ENCODE measurements at places on chromosomes 13 and 19. TPM values are rescaled to one million over a fixed set of nuclear protein-coding genes. Genes with fewer than 3 reads are reported as not detected.

The CERS1 gene
- not detected for total RNA-seq

The PEAK3 gene
- total RNA-seq = 0.55 TPM

The ZNF177 gene
- total RNA-seq = not detected

The SOX1 gene
- not detected for total RNA-seq

The SRRM5 gene
- 1.4 TPM for total RNA-seq

DNA sequence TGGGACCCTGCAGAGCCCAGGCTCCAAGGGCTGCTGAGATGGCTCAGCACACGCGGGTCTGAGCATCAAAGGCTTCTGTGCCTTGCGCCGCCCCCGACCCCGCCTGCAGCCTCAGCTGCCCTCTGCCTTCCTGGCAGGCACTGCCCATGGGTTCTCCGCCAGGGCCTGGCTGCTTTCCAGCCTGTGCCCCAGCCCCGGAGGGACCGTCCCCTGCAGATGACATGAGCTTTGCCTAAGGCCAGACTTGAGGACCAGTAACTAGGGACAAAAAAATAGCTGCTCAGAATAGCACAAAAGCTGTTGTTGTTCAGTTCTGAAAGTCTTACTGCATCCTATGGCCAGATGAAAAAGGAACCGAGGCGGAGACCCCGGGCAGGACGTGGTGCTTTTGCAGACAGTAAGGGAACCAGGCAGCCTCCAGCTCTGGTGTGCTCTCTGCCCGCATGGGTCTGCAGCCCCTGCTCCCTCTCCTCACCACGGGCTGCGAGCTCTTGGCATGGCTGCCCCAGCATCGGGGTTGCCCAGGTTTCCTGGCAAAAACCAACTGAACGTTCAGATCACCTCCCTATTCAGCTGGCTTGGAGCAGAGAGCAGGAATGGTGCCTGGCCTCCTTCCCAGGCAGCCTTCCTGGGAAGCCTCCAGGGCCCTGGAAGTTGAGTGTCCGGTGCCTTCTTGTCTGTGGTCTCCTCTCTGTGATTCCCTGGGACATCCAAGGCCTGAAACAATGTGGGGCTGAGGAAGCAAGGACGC is 12.5 kb upstream of the CFAP97D2 start:
- peaks cover 16% of the 10 kb centered on the region for H3K27me3 ChIP-seq
- no peaks in the 10 kb centered on the region for H3K36me3 ChIP-seq
- no peak overlapping the region for H3K27ac ChIP-seq
- no peak overlapping the region for H3K4me3 ChIP-seq
- H3K4me1 ChIP-seq = peaks cover 26% of the 10 kb centered on the region
- no peak for DNase-seq

GRCh38 chr13:98893371-98893770 is 84.5 kb downstream of the DOCK9 start:
- DNase-seq = no peak
- H3K4me1 ChIP-seq = peaks cover 26% of the 10 kb centered on the region
- H3K36me3 ChIP-seq = peaks cover 25% of the 10 kb centered on the region
- no peak overlapping the region for H3K4me3 ChIP-seq
- H3K27me3 ChIP-seq = no peaks in the 10 kb centered on the region

GRCh38 chr13:75871059-75871458 is 234.9 kb downstream of the LMO7 start:
- peaks cover 3% of the 10 kb centered on the region for H3K27me3 ChIP-seq
- DNase-seq = no peak

DNA sequence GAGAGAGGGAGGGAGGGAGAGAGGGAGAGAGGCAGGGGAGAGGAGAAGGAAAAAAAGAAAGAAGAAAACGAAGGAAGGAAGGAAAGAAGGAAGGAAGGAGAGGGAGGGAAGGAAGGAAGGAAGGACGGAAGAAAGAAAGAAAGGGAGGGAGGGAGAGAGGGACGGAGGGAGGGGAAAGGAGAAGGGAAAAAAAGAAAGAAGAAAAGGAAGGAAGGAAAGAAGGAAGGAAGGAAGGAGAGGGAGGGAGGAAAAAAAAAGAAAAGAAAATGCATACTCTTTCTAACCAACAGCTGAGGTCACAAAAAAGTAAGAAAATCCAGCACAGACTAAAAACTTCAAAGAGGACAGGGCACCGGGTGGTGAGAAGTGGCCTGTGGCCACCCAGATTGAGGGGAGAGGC is 109.7 kb downstream of the GNG7 start:
- no peak for DNase-seq
- H3K4me1 ChIP-seq = no peaks in the 10 kb centered on the region
- no peak overlapping the region for H3K27ac ChIP-seq
- no peaks in the 10 kb centered on the region for H3K36me3 ChIP-seq
- no peak overlapping the region for H3K4me3 ChIP-seq

DNA sequence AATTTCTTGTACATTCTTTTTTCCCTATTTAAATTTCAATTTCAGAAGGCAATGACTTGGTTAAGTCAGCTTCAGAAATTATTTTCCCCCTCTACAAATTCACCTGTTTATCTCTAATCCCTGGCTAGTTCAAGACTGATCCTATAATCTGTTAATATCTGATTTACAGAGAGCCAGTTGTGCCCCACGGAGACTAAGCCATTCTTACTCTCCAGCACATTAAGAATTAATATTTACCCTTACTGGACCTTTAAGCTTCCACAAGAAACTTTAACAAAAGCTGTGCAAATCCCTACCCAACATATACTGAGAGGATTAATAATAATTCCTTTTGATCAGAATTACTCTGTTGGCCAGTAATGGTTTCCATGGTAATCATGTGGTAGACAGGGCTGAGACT is 786.2 kb downstream of the PCDH9 start:
- no peaks in the 10 kb centered on the region for H3K36me3 ChIP-seq
- H3K27me3 ChIP-seq = no peaks in the 10 kb centered on the region
- H3K4me3 ChIP-seq = no peak overlapping the region
- no peaks in the 10 kb centered on the region for H3K4me1 ChIP-seq
- H3K27ac ChIP-seq = no peak overlapping the region
- DNase-seq = no peak

DNA sequence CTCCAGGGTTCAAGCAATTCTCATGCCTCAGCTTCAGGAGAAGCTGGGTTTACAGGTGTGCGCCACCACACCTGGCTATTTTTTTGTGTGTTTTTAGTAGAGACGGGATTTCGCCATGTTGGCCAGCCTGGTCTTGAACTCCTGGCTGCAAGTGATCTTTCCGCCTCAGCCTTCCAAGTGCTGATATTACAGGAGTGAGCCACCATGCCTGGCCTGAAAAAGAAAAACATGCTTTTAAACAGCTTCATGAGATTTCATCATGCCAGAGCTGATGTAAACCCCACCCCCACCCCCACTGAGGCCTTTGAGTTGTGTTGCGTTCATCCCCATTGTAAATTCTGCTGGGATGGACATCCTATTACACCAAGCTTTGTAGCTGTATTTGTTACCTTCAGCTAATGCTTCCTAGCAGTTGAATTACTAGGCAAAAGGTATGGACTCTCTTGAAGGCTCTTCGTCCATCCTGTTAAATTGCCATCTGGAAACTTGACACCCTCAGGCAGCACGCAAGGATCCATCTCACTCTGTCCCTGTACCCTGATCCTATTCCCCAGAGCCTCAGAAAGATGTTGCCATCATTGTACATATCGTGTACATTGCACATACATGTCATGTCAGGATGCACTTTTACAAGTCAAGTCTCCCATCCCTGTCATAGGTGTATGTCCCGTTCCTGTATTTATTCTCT is 47.3 kb downstream of the NFIX start:
- H3K27me3 ChIP-seq = no peaks in the 10 kb centered on the region
- no peak overlapping the region for H3K4me3 ChIP-seq
- H3K27ac ChIP-seq = peak overlapping the region; percentile 38
- H3K4me1 ChIP-seq = peaks cover 95% of the 10 kb centered on the region
- H3K36me3 ChIP-seq = no peaks in the 10 kb centered on the region

DNA sequence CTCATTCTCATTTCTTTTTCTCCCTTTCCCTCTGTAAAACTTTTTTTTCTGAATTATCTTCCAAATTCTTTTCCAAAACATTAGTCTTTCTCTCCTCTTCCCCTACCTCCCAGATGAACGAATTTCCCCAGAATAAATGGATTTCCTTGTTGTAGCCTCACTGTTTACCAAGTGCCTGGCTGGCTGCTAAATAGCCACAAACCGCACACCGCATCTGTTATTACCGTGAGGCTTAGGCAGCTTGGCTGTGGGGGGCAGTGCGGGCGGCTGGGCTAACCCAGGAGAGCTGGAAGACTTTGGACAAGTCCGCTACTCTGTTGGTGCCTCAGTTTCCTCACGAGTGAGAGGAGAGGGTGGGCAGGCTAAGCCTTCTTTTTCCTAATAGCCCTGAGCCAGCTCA is 10.7 kb downstream of the IL17D start:
- peaks cover 26% of the 10 kb centered on the region for H3K4me1 ChIP-seq
- DNase-seq = no peak
- no peaks in the 10 kb centered on the region for H3K27me3 ChIP-seq
- no peaks in the 10 kb centered on the region for H3K36me3 ChIP-seq
- peak overlapping the region; percentile 0 for H3K4me3 ChIP-seq

DNA sequence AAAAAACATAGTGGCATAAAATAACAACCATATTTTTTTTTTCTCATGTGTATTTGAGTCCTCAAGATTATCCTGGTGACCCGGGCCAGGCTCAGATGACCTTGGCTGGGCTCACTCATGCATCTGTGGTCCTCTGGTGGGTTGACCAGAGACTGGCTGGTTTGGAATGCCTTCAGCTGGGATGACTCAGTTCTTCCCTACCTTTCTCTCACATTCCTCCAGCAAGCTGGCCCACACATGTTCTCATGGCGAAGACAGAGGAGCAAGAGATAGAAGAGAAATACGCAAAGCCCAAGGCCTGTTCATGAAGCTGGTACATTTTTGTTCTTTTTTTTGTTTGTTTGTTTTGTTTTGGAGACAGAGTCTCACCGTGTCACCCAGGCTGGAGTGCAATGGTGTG is 14.3 kb upstream of the ZNF541 start:
- H3K4me1 ChIP-seq = peaks cover 15% of the 10 kb centered on the region
- DNase-seq = no peak
- no peaks in the 10 kb centered on the region for H3K27me3 ChIP-seq
- no peak overlapping the region for H3K4me3 ChIP-seq
- H3K36me3 ChIP-seq = no peaks in the 10 kb centered on the region

- no peak for DNase-seq
- H3K36me3 ChIP-seq = no peaks in the 10 kb centered on the region
- H3K4me3 ChIP-seq = no peak overlapping the region
- H3K4me1 ChIP-seq = peaks cover 12% of the 10 kb centered on the region
These were observed 23.1 kb upstream of the KL start for GRCh38 chr13:32993145-32993544.

GRCh38 chr13:90956031-90956430 is 391.5 kb upstream of the MIR17HG start:
- no peaks in the 10 kb centered on the region for H3K27me3 ChIP-seq
- no peak overlapping the region for H3K27ac ChIP-seq
- no peaks in the 10 kb centered on the region for H3K36me3 ChIP-seq
- H3K4me1 ChIP-seq = no peaks in the 10 kb centered on the region
- DNase-seq = no peak
- H3K4me3 ChIP-seq = no peak overlapping the region

GRCh38 chr19:35879770-35880317 is 11.5 kb downstream of the APLP1 start:
- peaks cover 6% of the 10 kb centered on the region for H3K27me3 ChIP-seq
- DNase-seq = peak; percentile 88
- H3K36me3 ChIP-seq = no peaks in the 10 kb centered on the region
- H3K27ac ChIP-seq = no peak overlapping the region

DNA sequence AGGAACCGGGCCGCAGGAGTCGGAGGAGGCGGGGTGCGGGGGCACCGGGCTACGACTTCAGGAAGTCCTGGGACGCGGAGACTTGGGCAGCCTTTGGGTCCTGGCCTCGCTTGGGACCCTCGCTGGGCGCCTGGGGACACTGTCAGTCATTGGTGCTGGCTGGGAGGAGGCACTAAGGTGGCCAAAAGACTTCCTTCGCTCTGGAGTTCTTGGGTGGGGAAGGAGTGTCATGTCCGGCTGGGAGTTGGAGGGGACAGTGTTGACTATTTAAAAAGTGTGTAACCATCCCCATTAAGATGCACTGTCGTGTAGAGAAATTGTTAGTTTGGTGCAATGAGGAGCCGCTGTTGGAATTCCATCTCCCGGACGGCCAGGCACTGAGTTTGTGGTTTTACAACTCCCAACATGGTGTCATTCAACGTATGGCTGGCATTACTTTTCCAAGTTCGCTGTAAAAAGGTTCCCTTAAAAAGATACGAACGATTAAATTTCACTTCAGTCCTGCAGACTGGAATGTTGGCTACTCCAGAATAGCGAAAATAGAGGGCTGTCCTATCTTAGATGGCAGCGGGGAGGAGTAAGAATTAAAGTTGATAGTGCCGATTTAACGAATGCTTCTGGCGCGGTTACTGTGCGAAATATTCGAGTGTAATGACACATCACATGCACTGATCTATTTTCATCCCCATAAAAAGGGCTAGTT is 776 bp downstream of the DNAJC3 start:
- H3K27me3 ChIP-seq = no peaks in the 10 kb centered on the region
- peak overlapping the region; percentile 91 for H3K27ac ChIP-seq
- peak overlapping the region; percentile 72 for H3K4me3 ChIP-seq
- H3K4me1 ChIP-seq = peaks cover 29% of the 10 kb centered on the region

GRCh38 chr19:8639821-8640401 is 9.5 kb downstream of the NFILZ start:
- H3K36me3 ChIP-seq = no peaks in the 10 kb centered on the region
- no peak overlapping the region for H3K4me3 ChIP-seq
- no peak for DNase-seq
- H3K4me1 ChIP-seq = peaks cover 10% of the 10 kb centered on the region

DNA sequence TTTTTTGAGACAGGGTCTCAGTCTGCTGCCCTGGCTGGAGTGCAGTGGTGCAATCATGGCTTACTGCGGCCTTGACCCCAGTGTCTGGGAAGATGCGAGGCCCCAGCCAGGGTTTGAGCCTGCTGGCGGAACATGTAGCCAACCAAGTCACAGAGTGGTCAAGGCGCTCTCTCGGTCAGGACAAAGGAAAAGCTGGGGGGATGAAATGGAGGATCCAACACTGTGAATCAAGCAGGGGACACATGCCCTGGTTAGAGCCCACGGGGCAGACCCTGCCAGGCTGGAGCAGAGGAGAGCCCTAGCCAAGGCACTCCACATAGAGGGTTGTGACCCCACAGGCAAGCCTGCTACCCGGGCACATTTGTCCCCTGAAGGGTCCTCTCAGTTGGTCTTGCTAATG is 10.1 kb downstream of the TUBA3C start:
- no peaks in the 10 kb centered on the region for H3K27me3 ChIP-seq
- DNase-seq = no peak

- no peak within 1 kb of the TSS for H3K27ac ChIP-seq
- peaks cover 17% of the 10 kb centered on the region for H3K4me1 ChIP-seq
- peaks cover 95% of the 10 kb centered on the region for H3K27me3 ChIP-seq
- no peak for DNase-seq
These were observed at the start of gene KIRREL2 for GRCh38 chr19:35856546-35857149. TSS of gene KIRREL2 (plus strand) at chr19:35856911. CDS start at chr19:35857120, 209 bp downstream.

Measured in suprapubic skin (tissue), 4 donors.